ENCODE measurements at places on chromosomes 1 and 21. TPM values are rescaled to one million over a fixed set of nuclear protein-coding genes. Genes with fewer than 3 reads are reported as not detected.
A peak's percentile ranks its signal among the peaks of the same experiment; 100 is the strongest.

DNA sequence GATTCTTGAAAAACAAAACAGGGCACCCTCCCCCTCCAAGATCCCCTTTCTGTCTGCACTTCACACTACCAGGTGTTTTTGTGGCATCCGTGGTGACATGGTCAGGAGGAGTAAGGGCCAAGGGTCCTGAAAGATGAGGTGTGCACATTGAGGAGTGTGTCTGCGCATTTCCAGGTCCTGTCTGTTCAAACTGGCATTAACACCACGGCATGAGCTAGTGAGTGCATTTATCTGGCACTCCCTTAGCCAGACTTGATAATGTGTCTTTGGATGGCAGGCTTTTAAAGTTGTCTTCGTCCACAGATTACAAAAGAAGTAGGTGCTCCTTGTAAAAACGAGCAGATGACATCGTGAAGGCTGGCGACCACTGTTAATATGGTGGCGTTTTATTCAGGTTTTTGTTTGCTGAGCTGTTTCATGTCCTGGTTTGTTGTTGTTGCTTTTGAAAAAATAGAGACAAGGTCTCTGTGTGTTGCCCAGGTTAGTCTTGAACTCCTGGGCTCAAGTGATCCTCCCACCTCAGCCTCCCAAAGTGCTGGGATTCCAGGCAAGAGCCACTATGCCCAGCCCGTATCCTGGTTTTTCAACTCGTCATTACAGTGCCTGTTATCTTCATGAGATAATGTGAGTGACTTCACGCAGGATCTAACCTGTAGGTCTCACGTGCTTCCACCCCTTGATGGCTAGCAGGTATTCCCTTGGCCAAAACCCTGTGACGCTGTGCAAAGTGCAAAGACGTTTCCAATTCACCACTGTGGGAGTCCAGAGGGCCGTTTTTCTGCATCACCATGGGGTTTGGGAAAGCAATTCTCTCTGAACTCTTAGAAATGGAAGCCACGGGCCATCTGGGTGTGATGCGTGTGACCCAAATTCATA, 4.2 kb downstream of the TMEM51 start:
- no peak for DNase-seq

GRCh38 chr1:163085041-163085903, 16.1 kb downstream of the RGS4 start:
- no peak for DNase-seq

MAP10 gene
- 1.0 TPM for total RNA-seq

DNA sequence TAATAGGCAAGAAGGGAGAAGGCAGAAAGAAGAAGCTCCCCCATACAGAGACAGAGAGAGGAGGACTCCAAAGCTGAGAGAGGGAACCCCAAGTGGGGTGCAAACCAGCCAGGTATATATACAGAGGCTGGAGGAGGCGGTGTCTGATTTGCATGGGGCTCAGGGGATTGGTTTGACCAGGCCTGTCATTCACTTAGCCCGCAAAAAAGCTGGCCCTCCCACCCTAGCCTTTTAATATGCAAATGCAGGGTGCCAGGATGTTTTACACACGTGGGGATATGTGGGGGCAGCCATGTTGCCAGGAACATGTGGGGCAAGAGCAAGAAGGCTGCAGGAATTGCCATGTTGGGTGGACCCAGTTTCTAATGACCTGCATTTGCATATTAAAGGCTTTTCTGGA, 37.0 kb upstream of the TENT5B start:
- no peak for DNase-seq

GRCh38 chr21:32371913-32372314, 20.9 kb downstream of the URB1 start:
- peak; percentile 74 for DNase-seq
